Sigmoid colon (tissue), 7 donors: ENCODE measurements at places on chromosomes 7 and 10. TPM values are rescaled to one million over a fixed set of nuclear protein-coding genes. Genes with fewer than 3 reads are reported as not detected.

FAM241B gene
- total RNA-seq: 6.3 TPM

PIK3CG gene
- total RNA-seq: 4.3 TPM

CDH23 gene
- total RNA-seq: 3.9 TPM

NUDT13 gene
- total RNA-seq: 3.7 TPM

PON1 gene
- 0.16 TPM for total RNA-seq

TMEM176B gene
- total RNA-seq: 52.3 TPM

MMD2 gene
- not detected for total RNA-seq

GALNT17 gene
- total RNA-seq: 14.6 TPM

WNT8B gene
- not detected for total RNA-seq

RAB19 gene
- total RNA-seq: not detected

GRCh38 chr7:8442051-8442813 lies 8.8 kb downstream of the NXPH1 start:
- H3K4me3 ChIP-seq: no peak overlapping the region
- H3K27ac ChIP-seq: no peak overlapping the region
- no peak for DNase-seq
- peaks cover 35% of the 10 kb centered on the region for H3K27me3 ChIP-seq

GRCh38 chr10:75395932-75396630 lies 5.5 kb downstream of the ZNF503 start:
- peak overlapping the region; percentile 94 for H3K4me3 ChIP-seq
- DNase-seq: no peak
- H3K36me3 ChIP-seq: peaks cover 34% of the 10 kb centered on the region
- H3K27ac ChIP-seq: peak overlapping the region; percentile 97

GRCh38 chr7:50508471-50508943 lies 56.7 kb downstream of the DDC start:
- no peaks in the 10 kb centered on the region for H3K27me3 ChIP-seq
- no peak overlapping the region for H3K4me3 ChIP-seq
- H3K36me3 ChIP-seq: no peaks in the 10 kb centered on the region
- no peak overlapping the region for H3K27ac ChIP-seq

DNA sequence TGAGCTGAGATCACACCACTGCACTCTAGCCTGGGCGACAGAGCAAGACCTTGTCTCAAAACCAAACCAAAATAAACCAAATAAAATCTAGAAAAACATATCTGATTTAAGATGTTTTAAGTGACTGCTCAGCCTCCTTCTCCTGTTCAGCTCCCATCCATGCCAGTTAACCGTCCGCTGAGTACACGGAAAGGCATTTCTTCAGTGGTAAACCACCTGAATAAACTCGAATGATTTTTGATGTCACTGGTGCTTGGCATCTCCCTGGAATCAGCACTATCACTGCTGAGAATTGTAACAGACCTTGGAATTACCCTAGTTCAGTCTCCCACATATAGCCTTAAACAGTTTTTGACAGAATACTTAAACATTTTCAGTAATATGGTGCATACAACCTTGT lies 24.1 kb upstream of the NRCAM start:
- no peak overlapping the region for H3K27ac ChIP-seq
- DNase-seq: no peak
- no peak overlapping the region for H3K4me3 ChIP-seq
- no peaks in the 10 kb centered on the region for H3K27me3 ChIP-seq
- no peaks in the 10 kb centered on the region for H3K36me3 ChIP-seq

GRCh38 chr7:20233362-20233761 lies 16.2 kb upstream of the MACC1 start:
- no peak overlapping the region for H3K27ac ChIP-seq
- H3K36me3 ChIP-seq: no peaks in the 10 kb centered on the region
- H3K27me3 ChIP-seq: no peaks in the 10 kb centered on the region
- DNase-seq: no peak

DNA sequence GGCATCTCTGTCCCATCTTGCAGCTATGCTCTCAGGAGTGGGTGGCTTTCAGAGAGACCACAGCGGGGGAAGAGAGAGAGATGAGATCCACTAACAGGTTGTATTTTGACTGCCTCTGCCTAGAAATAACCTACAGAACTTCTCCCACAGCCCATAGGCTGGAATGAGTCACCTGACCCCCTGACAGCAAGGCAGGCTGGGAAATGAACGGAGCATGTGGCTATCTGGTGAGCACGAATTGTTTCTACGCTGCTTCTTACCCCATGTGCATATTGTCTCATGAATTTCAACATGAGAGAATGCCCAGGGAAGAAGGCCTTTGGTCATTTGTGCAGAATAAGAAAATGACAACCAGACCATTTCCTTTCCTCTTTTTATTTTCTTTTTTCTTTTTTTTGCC lies 151.3 kb downstream of the SNX10 start:
- no peaks in the 10 kb centered on the region for H3K27me3 ChIP-seq
- no peak for DNase-seq
- H3K27ac ChIP-seq: no peak overlapping the region
- H3K36me3 ChIP-seq: no peaks in the 10 kb centered on the region
- H3K4me1 ChIP-seq: no peaks in the 10 kb centered on the region

DNA sequence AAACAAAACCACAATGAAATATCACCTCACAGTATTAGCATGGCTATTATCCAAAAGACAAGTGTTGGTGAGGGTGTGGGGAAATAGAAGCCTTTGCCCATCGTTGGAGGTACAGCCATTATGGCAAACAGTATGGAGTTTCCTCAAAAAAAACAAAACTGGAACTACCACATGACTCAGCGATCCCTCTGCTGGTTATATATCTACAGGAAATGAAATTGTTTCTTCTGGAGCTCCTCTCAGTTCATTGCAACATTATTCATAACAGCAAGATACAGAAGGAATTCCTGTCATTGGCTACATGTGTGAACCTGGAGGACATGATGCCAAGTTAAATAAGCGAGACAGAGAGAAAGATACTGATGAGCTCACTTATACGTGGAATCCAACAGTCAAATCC lies 2.4 kb upstream of the UBE3C start:
- no peak overlapping the region for H3K4me3 ChIP-seq
- no peaks in the 10 kb centered on the region for H3K36me3 ChIP-seq

DNA sequence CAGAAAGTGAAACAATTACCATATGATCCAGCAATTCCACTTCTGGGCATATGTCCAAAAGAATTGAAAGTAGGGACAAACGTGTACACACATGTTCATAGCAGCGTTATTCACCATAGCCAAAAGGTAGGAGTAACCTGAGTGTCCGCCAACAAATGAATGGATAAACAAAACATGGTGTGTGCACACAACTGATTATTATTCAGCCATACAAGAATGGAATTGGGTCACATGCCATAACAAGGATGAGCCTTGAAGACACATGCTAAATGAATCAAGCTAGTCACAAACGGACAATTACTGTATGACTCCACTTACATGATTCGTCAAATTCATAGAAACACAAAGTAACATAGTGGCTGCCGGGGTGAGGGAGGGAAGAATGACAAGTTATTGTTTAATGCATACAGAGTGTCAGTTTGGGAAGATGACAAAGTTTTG lies 4.1 kb upstream of the OIT3 start:
- no peaks in the 10 kb centered on the region for H3K4me1 ChIP-seq
- H3K4me3 ChIP-seq: no peak overlapping the region
- no peaks in the 10 kb centered on the region for H3K36me3 ChIP-seq
- no peaks in the 10 kb centered on the region for H3K27me3 ChIP-seq
- no peak for DNase-seq

DNA sequence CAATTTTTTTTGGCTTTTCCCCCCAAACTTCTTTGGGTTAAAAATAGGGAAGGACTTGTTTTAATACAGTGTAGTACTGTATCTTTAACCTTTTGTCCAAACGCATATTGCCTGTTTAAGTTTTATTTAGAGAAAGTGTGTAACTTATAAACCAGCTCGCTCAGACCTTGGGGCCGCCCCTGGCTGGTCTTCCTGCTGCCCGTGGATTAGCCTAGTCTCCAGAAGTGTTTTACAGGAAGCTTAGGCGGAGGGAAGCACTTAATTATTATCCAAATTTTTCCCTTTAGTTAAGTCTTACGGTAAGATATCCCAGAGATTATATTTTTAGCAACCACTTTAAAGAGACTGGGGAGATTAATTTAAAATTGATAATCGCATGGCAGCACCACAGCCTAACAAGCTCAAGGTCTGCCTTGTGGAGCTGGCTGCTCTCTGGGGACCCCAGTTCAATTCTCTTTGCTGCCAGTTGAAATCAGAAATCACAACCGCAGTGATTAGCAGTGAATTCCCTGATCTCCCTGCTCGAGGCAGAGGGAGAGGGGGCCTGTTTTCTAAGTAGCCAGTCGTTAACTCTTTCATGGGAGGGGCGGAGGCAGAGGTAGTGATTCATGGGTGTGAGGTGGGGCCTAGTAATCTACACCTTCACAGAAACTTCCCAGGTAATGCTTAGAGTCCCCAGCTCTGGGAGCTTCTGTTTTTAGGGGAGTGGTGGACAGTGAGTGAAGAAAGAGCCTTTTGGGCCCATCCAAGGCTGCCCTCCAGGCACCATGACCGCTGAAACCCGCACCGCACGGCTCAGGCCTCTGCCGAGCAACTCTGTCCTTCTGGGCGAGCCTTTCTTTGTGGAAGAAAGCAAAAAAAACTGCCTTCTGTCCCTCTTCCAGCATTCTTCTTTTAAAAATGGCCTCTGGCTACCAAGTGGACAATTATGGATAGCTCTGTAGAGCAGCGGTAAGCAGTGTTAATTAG lies 548.7 kb upstream of the GALNT17 start:
- H3K27me3 ChIP-seq: no peaks in the 10 kb centered on the region
- no peak overlapping the region for H3K4me3 ChIP-seq
- no peaks in the 10 kb centered on the region for H3K36me3 ChIP-seq

DNA sequence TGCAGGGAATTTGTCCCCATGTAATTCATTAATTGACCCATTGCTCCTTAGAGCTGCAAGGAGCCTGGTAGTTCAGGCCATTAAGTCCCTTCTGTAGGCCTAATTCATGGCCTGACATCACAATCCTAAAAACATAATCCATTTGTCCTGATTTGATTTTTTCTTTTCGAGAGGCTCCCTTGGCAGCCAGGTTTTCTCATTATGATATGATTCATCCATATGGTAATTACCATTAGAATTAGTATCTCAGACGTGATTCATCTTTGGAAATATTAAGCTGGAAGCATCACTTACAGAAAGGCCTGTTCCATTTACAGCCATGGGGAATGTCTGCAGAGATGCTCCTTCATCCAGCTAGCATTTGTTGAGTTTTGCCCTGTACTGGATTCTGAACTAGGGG lies 128.5 kb downstream of the PLCE1 start:
- no peaks in the 10 kb centered on the region for H3K4me1 ChIP-seq
- H3K4me3 ChIP-seq: no peak overlapping the region
- H3K27ac ChIP-seq: no peak overlapping the region
- no peaks in the 10 kb centered on the region for H3K36me3 ChIP-seq
- no peak for DNase-seq

GRCh38 chr10:71323407-71323806 lies 4.3 kb downstream of the SLC29A3 start:
- peaks cover 51% of the 10 kb centered on the region for H3K36me3 ChIP-seq
- DNase-seq: no peak
- H3K27ac ChIP-seq: no peak overlapping the region
- H3K27me3 ChIP-seq: no peaks in the 10 kb centered on the region

DNA sequence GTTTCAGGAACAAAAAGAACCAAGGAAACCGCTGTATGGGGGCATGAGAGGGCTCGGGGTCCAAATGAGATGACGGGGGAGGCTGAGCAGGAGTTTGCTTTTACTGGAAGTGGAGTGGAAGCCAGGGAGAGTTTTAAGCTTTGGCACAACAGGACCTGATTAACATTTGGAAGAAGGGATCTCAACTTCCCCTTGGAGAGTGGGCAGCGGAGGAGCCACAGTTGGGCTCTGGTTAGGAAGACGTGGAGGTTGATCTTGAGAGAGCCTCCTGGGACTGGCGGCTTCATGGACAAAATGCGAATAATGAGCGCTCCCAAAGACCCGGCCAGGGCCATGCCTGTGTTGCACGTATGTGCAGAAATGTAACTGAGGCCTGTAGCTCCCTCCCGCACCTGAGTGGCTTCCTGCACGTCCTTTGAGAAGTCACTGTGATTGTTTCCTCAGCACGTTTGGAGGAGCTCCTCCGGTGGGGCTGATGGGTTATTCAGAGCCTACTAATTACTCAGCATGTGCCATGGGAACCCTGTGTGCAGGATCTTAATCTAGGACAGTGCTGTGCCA lies 595.3 kb upstream of the MGMT start:
- no peak for DNase-seq
- H3K27me3 ChIP-seq: no peaks in the 10 kb centered on the region
- H3K36me3 ChIP-seq: no peaks in the 10 kb centered on the region
- no peak overlapping the region for H3K27ac ChIP-seq
- no peaks in the 10 kb centered on the region for H3K4me1 ChIP-seq

DNA sequence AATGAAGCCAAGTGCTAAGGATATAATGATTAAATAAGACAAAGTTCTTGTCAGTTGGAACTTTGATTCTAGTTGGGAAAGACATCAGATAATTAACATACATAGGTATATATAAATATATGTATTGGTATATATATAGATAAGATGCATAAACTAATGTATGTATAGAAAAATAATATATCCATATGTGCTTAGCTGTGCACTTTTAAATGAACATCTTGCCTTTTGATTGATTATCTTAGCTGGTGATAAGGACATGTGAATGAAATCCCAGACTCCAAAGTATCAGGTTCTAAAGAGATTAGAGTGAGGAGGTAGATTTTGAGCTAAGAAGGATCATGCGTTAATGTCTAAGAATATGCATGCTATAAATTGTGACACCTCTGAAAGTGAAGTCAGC lies 357.6 kb downstream of the GFRA1 start:
- H3K27me3 ChIP-seq: no peaks in the 10 kb centered on the region
- no peak for DNase-seq

- H3K36me3 ChIP-seq: no peaks in the 10 kb centered on the region
- H3K27ac ChIP-seq: no peak overlapping the region
- H3K4me3 ChIP-seq: no peak overlapping the region
- DNase-seq: no peak
- no peaks in the 10 kb centered on the region for H3K27me3 ChIP-seq
Observed at GRCh38 chr7:30533886-30534285, 29.3 kb upstream of the GGCT start.

GRCh38 chr7:107838024-107838601 lies 35.1 kb upstream of the SLC26A3 start:
- no peaks in the 10 kb centered on the region for H3K4me1 ChIP-seq
- no peak for DNase-seq
- H3K36me3 ChIP-seq: no peaks in the 10 kb centered on the region
- no peak overlapping the region for H3K27ac ChIP-seq
- H3K27me3 ChIP-seq: no peaks in the 10 kb centered on the region
- H3K4me3 ChIP-seq: no peak overlapping the region

DNA sequence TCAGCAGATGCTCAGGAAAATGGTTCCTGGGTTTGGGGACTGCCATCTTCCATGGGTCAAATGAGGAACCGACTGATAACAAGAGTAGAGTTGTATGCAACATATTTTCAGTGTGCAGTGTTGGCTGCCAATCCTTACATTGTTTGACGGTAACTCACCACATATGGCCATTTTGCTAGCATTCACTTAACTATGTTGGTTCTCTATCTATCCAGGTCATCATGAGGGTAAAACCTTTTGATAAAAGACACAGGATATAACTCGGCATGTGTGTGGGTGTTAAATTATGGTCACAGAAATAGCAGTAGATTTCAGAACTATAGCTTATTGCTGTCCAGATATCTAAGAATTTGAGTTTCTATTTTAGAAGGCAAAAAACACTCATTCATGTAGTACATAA lies 140.7 kb upstream of the AOAH start:
- DNase-seq: no peak
- no peaks in the 10 kb centered on the region for H3K36me3 ChIP-seq
- no peak overlapping the region for H3K27ac ChIP-seq
- no peaks in the 10 kb centered on the region for H3K27me3 ChIP-seq
- no peaks in the 10 kb centered on the region for H3K4me1 ChIP-seq
